NCI-H187 treated with DMSO at 0.1 percent for 48 hours (cell line): ENCODE measurements at places on chromosomes 12 and 14.

- DNase-seq: no peak
Observed at GRCh38 chr12:88416155-88416554, 164.1 kb downstream of the KITLG start.

DNA sequence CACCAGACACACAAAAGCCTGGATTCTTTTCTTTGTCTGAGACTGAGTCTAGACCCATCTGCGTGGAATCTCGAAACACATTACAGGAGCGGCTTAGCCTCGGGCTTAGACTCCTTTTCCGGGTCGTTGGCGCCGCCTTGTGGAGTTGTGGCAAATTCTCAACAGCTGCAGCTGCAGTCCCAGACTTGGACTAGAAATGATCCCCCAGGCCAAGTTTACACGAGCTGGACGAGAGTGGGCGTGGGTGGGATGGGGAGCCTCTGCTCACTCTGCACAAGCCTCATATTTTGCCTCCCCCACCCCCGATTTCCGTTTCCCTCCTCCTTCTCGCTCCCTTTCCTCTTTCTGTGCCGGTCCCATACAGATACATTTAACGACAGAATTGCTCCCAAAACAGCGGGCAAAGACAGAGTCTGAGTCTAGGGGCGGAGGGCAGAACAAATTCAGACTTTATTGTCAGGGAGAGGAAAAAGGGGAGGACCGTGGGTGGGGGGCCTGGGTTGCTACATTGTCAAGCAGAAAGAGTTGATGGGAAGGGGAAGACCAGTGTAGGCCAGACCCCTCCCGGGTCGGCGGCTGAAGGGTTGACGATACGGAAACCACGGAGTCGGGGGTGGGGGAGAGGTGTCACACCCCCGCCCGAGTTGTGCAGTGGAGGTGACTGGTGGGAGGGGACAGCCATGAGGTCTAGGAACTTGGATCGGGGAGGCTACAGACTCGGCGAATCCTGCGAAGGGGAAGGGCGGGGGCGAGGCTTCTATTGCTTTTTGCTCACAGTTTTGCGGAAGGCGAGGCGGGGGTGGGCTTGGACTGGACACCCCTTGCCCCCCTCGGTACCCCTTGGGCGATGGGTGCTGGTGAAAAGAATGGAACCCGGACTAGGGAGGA is 4.7 kb upstream of the GPR84 start:
- peak; percentile 67 for DNase-seq

- DNase-seq: no peak
Observed at GRCh38 chr12:99212275-99212674, 435.3 kb upstream of the GARIN6 start.

GRCh38 chr12:100186071-100186470 is 14.5 kb upstream of the ACTR6 start:
- DNase-seq: no peak

DNA sequence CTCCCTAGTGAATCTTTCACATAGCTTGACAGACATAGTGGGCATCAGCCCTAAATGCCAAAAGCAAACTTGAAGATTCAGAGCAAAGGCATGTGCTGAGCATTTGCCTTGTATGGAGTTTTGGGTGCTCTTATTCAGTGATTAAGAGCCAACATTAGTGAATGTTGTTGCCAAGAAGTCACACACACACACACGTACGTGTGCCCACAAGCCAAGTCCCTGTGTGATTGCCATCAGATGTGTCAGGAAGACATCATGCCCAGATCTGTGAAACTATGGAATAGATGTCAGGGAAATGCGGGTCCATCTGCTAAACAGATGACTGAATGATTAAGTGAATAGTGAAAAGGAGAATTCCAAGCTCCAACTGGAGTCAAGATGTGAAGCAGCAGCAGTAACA is 149.0 kb downstream of the AKAP6 start:
- DNase-seq: no peak
